ENCODE measurements at places on chromosomes 4 and X.
A peak's percentile ranks its signal among the peaks of the same experiment; 100 is the strongest.

DNA sequence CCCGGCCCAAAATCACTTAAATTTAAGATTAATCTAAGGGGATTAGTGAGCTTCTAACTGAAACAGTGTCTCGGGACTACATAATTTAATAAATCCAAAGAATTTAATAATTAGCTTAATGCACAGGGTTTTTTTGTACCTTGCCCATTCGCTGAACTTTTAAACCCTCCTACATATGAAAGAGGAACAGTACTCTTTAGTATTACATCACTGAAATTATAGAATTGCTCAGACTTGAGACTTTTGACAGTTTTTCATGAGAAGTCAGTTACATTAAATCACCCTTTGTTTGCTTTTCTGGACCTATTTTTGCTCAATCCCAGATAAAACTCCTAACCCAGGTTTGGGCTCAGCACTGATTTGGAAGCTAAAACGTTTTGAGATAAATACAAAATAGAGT is 2.4 kb upstream of the TADA2B start:
- peaks cover 6% of the 10 kb centered on the region for H3K4me1 ChIP-seq
- no peaks in the 10 kb centered on the region for H3K27me3 ChIP-seq
- no peak overlapping the region for H3K27ac ChIP-seq
- H3K4me3 ChIP-seq: no peak overlapping the region
- H3K36me3 ChIP-seq: no peaks in the 10 kb centered on the region

- H3K27ac ChIP-seq: no peak overlapping the region
- no peak overlapping the region for H3K4me3 ChIP-seq
- H3K4me1 ChIP-seq: no peaks in the 10 kb centered on the region
- H3K36me3 ChIP-seq: no peaks in the 10 kb centered on the region
Measured at GRCh38 chrX:118503260-118504041, 7.8 kb downstream of the DOCK11 start.

- H3K27ac ChIP-seq: no peak overlapping the region
- no peaks in the 10 kb centered on the region for H3K4me1 ChIP-seq
- H3K27me3 ChIP-seq: no peaks in the 10 kb centered on the region
- peaks cover 3% of the 10 kb centered on the region for H3K36me3 ChIP-seq
- DNase-seq: no peak
- H3K4me3 ChIP-seq: no peak overlapping the region
Measured at GRCh38 chr4:128796934-128797333, 12.6 kb upstream of the JADE1 start.

- no peaks in the 10 kb centered on the region for H3K4me1 ChIP-seq
- no peaks in the 10 kb centered on the region for H3K36me3 ChIP-seq
- H3K27ac ChIP-seq: peak overlapping the region; percentile 85
- peak overlapping the region; percentile 62 for H3K4me3 ChIP-seq
- no peaks in the 10 kb centered on the region for H3K27me3 ChIP-seq
Measured at GRCh38 chrX:102711872-102712215, 404 bp upstream of the GPRASP2 start.

DNA sequence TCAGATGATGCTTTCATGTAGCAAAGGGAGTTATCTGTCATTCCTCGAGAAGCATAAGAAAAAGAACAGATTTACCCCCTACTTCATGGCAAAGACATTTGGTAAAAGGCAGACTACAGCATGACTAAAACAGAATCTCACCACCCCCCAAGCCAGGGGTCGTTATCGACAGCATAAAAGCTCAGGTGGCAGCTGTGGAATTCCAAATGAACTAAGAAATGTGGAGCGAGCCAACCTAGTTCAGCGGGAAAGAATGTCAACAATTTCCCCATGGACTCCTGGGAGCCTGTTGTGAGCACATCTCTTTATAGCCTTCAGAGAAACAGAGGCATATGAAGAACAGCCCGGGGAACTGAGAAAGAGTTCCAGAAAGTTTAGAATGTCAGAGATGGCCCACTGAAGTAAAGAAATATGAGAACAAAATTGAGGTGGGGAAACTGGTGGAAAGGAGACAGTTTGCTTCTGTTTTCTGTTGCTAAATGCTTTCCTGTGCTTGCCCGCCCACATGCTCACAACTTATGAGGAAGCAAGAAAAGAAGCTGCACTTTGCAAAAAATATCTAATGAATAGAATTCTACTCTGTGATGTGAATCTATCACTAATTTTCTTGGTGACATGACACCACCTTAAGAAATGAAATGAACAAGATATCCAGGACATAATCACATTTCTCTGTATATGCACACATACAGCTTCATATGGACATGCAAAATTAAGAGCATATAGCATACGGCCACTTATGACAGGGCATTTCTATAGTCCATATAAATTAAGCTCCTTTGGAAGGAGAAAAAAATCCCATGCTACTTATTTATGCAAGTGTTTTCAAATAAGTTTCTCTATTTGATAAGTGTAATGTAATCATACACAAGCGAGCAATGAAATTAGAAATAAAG is 135.3 kb upstream of the MID1 start:
- no peaks in the 10 kb centered on the region for H3K27me3 ChIP-seq
- H3K27ac ChIP-seq: peak overlapping the region; percentile 68
- H3K4me3 ChIP-seq: no peak overlapping the region
- no peaks in the 10 kb centered on the region for H3K4me1 ChIP-seq
- no peaks in the 10 kb centered on the region for H3K36me3 ChIP-seq

DNA sequence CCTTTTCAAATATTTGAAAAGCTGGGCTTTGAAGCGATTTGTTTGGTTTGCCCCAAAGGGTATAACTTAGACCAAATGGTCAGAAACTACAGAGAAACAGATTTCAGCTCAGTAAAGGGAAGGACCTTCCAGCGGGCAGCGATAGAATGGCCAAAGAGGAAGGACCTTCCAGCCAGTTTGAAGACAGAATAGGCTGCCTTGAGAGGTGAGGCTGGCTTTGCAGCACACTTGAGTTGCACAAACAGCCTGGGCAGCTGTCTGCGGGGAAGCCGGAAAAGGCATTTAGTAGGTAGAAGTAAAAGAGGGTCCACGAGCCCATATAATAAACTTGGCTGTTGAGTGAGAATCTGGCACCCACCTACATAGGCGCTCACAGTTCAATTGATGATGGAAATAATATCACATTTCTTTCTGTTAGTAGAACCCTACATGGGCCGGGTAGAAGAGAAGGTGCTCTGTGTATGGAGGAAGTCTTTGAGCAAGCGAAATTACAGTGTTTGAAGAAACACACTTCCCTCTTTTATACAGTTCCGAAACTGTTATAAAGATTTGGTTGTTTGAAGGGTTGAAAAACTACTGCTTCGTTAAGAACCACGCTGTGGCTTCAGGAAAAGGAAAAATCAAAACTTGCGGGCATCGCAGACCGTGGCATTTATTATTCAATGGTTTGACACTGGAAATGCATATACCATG is 75.0 kb upstream of the SORBS2 start:
- no peak overlapping the region for H3K4me3 ChIP-seq
- H3K36me3 ChIP-seq: no peaks in the 10 kb centered on the region
- H3K27me3 ChIP-seq: no peaks in the 10 kb centered on the region
- H3K27ac ChIP-seq: no peak overlapping the region
- no peak for DNase-seq

DNA sequence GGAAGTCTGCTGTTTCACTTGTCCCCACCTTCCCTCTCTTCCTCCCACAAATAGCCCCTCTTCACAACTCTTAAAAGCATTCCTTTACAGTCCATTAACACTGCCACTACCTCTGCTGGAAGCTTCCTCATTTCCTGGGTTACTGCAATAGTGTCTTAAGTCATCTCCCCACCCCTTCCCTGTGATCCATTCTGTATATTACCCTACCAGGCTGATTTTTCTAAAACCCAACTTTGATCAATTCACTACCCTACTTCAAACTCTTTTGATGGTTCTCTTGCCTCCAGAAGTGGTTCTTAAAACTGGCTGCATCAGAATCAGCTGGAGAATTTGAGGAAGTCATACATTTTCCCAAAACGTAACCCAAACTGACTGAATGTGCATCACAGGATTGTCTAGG is 8.8 kb upstream of the XIAP start:
- DNase-seq: no peak
- H3K4me1 ChIP-seq: no peaks in the 10 kb centered on the region
- H3K27me3 ChIP-seq: no peaks in the 10 kb centered on the region
- H3K27ac ChIP-seq: no peak overlapping the region
- H3K36me3 ChIP-seq: no peaks in the 10 kb centered on the region

- H3K4me1 ChIP-seq: no peaks in the 10 kb centered on the region
- no peak for DNase-seq
- H3K36me3 ChIP-seq: no peaks in the 10 kb centered on the region
Measured at GRCh38 chrX:123570011-123570590, 162.8 kb downstream of the THOC2 start.

- DNase-seq: no peak
- no peaks in the 10 kb centered on the region for H3K36me3 ChIP-seq
- H3K4me1 ChIP-seq: no peaks in the 10 kb centered on the region
- H3K4me3 ChIP-seq: no peak overlapping the region
- no peak overlapping the region for H3K27ac ChIP-seq
Measured at GRCh38 chrX:46687619-46688018, 71.3 kb downstream of the SLC9A7 start.

DNA sequence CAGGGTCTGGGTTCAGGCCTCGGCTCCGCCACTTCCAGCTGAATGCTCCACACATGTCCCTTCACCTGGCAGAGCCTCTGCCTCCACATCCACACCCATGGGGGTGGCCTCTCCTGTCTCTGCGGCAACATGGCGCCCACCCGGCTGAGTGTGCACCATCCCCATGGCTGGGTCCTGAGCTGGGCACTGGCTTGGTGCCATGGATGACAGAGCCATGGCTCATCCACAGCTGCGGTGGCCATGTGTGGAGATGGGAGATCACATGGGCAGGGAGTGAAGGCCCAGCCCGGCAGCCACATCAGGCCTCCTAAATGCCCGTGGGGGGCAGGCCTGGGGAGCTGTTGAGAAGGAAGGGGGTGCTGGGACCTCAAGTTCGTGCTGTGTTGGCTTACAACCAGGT is 213.7 kb downstream of the AFAP1 start:
- no peak for DNase-seq
- no peaks in the 10 kb centered on the region for H3K36me3 ChIP-seq
- H3K4me1 ChIP-seq: no peaks in the 10 kb centered on the region
- H3K27me3 ChIP-seq: no peaks in the 10 kb centered on the region
- no peak overlapping the region for H3K4me3 ChIP-seq

DNA sequence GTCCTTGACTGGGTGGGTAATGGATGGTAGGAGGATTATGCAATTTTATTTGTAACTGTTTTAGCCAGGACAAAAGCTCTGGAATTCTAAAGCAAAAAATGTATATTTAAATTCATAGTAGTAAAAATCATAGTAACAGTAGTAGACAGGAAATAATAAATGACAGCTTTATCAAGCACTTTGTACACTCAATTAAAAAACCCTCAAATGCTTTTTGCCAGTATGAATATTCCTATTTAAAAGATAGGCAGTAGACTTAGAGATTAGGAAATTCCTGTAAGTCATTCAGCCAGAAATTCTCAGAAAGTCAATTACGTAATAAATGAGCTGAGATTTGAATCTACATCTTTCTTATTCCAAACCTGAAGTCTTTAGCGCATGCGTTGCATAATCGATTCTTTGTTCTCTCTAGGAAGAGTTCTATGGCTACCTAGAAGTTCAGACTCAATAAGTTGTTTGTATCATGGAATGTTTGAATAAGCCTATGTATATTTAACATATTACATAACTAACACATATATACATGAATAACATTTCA is 2.5 kb downstream of the AADAT start:
- no peaks in the 10 kb centered on the region for H3K4me1 ChIP-seq
- no peak overlapping the region for H3K27ac ChIP-seq
- no peaks in the 10 kb centered on the region for H3K36me3 ChIP-seq
- no peaks in the 10 kb centered on the region for H3K27me3 ChIP-seq
- no peak for DNase-seq

DNA sequence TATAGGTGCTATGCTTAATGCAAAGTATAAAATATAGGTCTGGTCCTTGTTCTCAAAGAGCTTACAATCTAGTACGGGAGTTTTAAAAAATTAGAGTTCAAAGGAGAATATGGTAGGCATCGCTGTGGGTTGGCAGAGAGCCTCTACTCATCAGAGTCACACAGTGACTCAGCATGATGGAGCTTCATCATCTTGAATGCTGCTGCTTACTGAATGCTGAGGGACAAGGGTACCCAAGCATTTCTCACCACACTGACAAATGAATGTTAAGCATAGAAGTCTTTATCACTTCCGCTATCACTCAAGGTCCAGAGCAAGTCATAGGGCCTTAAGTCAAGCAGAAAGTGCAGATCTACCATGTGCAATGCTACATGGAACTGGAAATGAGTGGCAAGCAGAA is 268.6 kb upstream of the IGFBP7 start:
- H3K36me3 ChIP-seq: no peaks in the 10 kb centered on the region
- H3K4me3 ChIP-seq: no peak overlapping the region

GRCh38 chr4:153809916-153810810 is 21.3 kb upstream of the SFRP2 start:
- no peaks in the 10 kb centered on the region for H3K27me3 ChIP-seq
- no peaks in the 10 kb centered on the region for H3K4me1 ChIP-seq
- no peak overlapping the region for H3K4me3 ChIP-seq
- H3K27ac ChIP-seq: no peak overlapping the region
- no peak for DNase-seq
- H3K36me3 ChIP-seq: no peaks in the 10 kb centered on the region

DNA sequence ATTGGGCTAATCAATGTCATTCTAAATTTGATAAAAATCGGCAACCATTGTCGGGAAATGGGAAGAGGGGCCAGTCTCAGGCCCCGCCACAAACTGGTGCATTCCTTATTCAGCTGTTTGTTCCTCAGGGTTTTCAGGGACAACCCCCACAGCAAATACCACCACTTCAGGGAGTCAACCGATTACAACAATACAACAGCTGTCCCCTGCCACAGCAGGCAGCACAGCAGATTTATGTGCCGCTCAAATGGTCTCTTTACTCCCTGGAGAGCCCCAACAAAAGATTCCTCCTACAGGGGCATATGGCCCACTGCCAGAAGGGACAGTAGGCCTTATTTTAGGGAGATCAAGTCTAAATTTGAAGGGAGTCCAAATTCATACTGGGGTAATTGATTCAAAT is 61.8 kb downstream of the ZNF732 start:
- H3K27me3 ChIP-seq: no peaks in the 10 kb centered on the region
- H3K4me3 ChIP-seq: no peak overlapping the region
- H3K36me3 ChIP-seq: no peaks in the 10 kb centered on the region
- DNase-seq: no peak
- H3K27ac ChIP-seq: no peak overlapping the region

- H3K36me3 ChIP-seq: no peaks in the 10 kb centered on the region
- no peaks in the 10 kb centered on the region for H3K4me1 ChIP-seq
- H3K27ac ChIP-seq: no peak overlapping the region
- DNase-seq: no peak
Measured at GRCh38 chrX:150316564-150316963, 46.6 kb upstream of the MAMLD1 start.

DNA sequence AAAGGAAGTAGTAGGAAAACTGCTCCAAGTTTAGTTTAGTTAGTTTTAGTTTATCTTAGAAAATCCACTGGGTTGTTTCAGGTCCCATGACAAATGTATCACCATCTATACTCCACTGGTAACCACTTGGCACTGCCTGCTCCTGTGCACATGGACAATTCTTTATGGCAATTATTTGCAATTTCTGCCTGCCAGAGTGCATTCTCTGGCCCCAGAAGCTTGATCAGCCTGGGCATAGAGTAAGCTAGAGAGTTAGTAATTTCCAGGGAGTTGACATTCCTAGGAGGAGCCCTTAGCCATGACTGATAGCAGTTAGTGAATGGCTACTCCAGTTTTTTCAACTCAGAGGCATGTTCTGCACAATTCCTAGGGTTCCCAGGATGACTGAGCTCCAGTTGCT is 203.2 kb upstream of the FGF13 start:
- H3K27me3 ChIP-seq: no peaks in the 10 kb centered on the region
- H3K36me3 ChIP-seq: no peaks in the 10 kb centered on the region
- no peak overlapping the region for H3K4me3 ChIP-seq
- H3K27ac ChIP-seq: no peak overlapping the region
- H3K4me1 ChIP-seq: no peaks in the 10 kb centered on the region

GRCh38 chr4:31370866-31371465 is 650.8 kb downstream of the PCDH7 start:
- no peaks in the 10 kb centered on the region for H3K36me3 ChIP-seq
- H3K27me3 ChIP-seq: no peaks in the 10 kb centered on the region
- no peaks in the 10 kb centered on the region for H3K4me1 ChIP-seq
- no peak overlapping the region for H3K4me3 ChIP-seq
- no peak for DNase-seq
- H3K27ac ChIP-seq: no peak overlapping the region
